ENCODE measurements at places on chromosomes 12 and 14.

DNA sequence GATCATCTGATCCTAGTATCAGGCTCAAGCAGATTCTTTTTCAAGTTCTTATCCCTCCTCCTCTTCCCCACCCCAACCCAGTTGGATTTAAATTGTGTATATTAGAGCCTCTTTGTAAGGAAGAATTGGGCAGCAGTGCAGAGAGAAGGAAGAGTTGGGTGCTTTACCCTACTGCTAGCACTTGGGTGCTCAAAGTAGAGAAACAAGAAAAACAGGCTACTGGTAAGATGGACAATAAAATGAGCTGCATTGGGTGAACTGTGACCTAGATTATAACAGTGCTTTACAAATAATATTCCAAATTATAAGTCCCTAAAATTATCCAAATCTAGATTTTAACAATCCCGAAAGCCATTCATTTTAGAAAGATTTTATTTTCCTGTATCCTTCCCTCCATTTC is 363.4 kb upstream of the GARIN6 start:
- DNase-seq = no peak

GRCh38 chr14:103078420-103078749 is 5.6 kb upstream of the LBHD2 start:
- DNase-seq = peak; percentile 62

DNA sequence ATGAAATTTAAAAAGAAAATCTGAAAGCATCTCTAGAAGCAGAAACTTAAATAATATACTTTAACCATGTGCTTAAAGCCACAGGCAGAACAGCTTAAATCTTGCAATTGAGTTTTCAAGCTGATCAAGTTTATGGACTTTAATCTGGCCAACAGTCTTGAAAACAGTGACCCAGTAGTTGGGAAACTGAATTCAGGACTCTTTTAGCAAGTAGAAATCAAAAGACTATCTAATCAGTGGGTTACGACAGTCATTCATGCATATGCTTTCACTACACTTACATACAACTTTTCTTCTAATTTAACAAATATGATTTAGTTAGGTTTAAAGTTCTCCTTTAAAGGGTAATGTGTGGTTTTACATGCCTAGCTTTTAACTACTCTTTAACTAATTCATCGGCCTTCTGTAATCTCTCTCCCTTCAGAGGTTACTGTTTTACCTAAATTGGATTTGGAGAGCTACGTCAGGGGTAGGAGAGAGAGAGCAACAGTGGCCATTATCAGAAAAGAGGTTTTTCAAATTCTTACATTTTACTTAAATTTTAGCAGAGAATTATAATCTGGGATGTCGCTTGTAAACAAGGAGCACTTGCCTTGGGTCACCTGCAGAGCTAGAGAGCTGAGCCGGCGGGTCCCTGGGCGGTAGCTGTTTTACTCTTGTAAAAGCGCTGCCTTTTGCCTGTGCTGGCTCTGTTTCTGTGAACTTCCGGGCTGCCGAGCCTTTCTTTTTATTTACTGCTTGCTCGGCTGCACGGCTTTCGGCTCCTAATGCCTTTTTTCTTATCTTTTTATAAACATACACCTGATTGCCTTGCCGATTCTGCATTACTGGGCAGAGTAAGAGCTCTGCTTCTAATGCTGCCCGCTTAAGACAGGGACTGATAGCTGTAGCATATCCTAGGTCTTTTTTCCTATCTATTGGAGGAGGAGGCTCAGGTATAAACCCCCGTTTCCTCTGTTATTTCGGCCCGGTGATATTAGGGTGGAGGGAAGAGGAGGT is 17.4 kb upstream of the LYZ start:
- DNase-seq = peak; percentile 15

DNA sequence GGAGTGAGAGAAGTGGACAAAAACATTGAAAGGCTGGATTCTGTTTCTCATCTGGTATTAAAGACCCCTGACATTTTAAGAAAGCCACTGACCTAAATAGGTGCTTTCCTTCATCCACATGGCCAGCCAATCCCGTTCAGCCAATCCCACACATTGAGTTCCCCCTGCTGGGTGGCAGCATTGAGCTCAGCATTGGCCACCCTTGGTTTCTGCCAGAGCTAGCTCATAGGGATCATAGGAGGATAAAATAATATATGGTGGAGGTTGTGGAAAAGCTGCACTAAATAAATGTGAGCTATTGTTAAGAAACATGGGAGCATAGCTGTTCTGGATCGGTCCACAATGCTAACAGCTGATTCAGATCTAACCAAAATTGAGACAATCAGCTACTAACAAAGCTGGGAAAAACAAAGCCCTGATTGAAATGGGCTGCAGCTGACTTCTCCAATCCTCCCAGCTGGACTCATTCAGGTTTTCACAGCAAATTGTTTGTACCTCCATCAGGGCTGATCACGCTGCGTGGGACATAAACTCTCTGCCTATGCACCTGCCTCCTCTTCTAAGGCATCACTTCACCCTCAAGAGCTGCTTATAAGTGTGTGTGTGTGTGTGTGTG is 256.5 kb downstream of the EMP1 start:
- no peak for DNase-seq

DNA sequence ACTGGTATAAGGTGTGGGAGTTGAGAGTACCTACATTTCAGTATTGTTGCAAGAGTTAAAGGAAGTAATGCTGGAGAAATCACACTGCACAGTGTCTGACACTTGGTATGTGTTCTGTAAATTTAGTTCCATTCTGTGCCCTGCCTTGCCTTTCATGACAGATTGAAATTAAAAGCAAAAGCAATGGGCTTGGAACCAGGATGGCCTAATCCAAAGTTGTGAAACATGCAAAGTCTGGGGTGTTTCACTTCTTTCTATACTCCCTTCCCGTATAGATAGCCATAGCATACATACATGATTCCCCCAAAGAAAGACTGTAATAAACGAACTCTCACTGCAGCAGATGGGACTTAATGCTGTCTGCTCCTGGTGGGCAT is 281.1 kb downstream of the NRXN3 start:
- no peak for DNase-seq

GRCh38 chr12:130609966-130610365 is 106.1 kb downstream of the RIMBP2 start:
- no peak for DNase-seq

- no peak for DNase-seq
Measured at GRCh38 chr14:32230695-32231280, 27.7 kb upstream of the RNU6-8 start.

- no peak for DNase-seq
Measured at GRCh38 chr12:67710582-67710981, 62.0 kb downstream of the DYRK2 start.

- no peak for DNase-seq
Measured at GRCh38 chr14:75306927-75307699, 28.5 kb downstream of the FOS start.

DNA sequence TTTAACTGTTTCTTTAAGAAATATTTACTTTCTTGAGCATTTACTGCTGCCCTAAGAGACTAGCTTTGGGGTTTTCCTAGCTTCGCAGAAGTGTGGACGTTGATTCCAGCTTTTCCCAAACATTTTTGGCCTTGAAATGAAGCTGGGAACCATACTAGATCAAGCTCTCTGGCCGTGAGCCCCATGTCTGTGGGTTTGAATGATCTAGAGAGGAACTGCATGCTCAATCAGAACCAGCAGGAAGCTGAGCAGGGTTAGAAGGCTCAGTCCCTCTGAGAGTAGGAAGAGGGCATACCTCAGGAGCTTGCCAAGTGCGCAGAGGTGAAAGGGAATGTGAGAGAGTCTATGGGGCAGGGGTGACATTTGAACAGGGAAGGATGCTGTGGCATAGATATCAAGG is 292.1 kb downstream of the CACNA1C start:
- DNase-seq = no peak

GRCh38 chr12:131380965-131381705 is 329.8 kb upstream of the SFSWAP start:
- DNase-seq = no peak

DNA sequence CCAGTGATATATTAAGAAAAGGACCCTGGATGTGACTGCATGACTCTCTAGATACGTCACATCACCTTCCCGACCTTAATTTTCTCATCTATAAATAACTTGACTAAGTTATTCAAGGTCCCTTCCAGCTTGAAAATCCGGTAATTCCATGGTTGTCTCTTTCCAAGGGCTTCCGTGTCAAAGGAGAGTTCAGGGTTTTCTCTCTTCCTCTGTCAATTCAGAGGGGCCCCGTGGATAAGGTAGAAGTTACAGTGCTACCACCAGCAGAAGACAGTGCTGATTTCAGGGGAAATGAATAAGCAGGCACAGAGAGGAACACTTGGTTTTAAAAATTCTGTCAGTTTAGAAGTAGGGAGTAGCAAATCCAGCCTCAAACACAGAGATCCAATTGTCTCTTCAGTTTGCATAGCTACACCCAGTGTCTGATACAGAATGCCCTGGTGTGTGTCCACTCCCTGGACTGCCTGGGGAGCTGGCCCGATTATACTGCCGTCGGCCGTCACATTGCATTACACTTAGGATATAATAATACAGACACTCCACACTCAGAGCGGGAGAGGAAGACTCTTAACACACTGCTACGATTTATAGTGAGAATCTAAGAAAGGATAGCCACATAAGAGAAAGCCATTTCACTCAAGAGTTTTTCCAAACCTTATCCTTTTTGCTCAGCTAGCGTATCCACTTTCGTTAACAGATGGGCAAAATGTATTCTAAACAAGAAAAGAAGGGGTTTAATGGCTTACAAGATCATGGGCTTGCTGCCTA is 54.7 kb upstream of the GTF2A1 start:
- no peak for DNase-seq

- DNase-seq = no peak
Measured at GRCh38 chr12:95417372-95417771, 56.6 kb upstream of the METAP2 start.

GRCh38 chr12:109444259-109444658 is 32.8 kb downstream of the KCTD10 start:
- no peak for DNase-seq

Measured in activated CD8-positive, alpha-beta memory T cell treated with anti-CD3 and anti-CD28 coated beads for 1 hour (primary cell).